ENCODE measurements at places on chromosomes 5 and 9. TPM values are rescaled to one million over a fixed set of nuclear protein-coding genes. Genes with fewer than 3 reads are reported as not detected.

The ANKDD1B gene
- total RNA-seq: 0.68 TPM

The GABRA6 gene
- total RNA-seq: not detected

The HNRNPK gene
- total RNA-seq: 588 TPM

The KIF4B gene
- under 0.01 TPM for total RNA-seq

The PCDHGB7 gene
- 1.4 TPM for total RNA-seq

The SLC34A1 gene
- 0.14 TPM for total RNA-seq

The PCDHB8 gene
- 0.57 TPM for total RNA-seq

The MCCC2 gene
- total RNA-seq: 23.6 TPM

The SHISAL2B gene
- total RNA-seq: not detected

The ABCA1 gene
- total RNA-seq: 98.7 TPM

The TAS2R1 gene
- not detected for total RNA-seq

The OBP2B gene
- not detected for total RNA-seq

The CCL28 gene
- total RNA-seq: 8.0 TPM

The SLC4A9 gene
- total RNA-seq: 0.07 TPM

The PAPPA gene
- total RNA-seq: 0.68 TPM

The TEK gene
- total RNA-seq: under 0.01 TPM

The ZDHHC21 gene
- 12.6 TPM for total RNA-seq

The LCN15 gene
- not detected for total RNA-seq

The IGIP gene
- total RNA-seq: 7.2 TPM

The KIF20A gene
- 0.34 TPM for total RNA-seq

The WDR38 gene
- not detected for total RNA-seq

The RORB gene
- total RNA-seq: not detected

All from nasal cavity respiratory epithelium epithelial cell of viscerocranial mucosa (primary cell).